ENCODE measurements at places on chromosomes 5 and 9.
A peak's percentile ranks its signal among the peaks of the same experiment; 100 is the strongest.

DNA sequence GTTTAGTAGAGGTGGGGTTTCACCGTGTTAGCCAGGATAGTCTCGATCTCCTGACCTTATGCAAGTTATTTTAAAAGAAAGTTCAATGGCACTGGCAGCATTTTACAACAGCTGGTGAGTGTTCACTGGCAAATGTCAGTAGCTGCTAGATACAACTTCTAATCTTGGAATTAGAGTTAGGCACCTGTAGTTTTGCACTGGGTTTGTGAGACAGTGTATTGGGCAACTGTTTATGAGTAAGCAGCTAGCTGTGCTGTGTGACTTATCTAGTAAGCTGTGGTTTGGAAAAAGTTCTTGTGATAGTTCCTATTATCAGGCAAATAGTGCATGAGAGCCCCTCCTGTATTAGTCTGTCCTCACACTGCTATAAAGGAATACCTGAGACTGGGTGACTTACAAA lies 61.5 kb downstream of the UBE2QL1 start:
- DNase-seq: no peak

- no peak for DNase-seq
These were observed 13.1 kb downstream of the OR2S2 start for GRCh38 chr9:35944841-35945240.

GRCh38 chr5:139138809-139139208 lies 59.4 kb downstream of the SIL1 start:
- no peak for DNase-seq

GRCh38 chr5:124936626-124936933 lies 190.1 kb upstream of the ZNF608 start:
- DNase-seq: no peak

GRCh38 chr9:76155361-76155760 lies 238.9 kb downstream of the RFK start:
- no peak for DNase-seq

DNA sequence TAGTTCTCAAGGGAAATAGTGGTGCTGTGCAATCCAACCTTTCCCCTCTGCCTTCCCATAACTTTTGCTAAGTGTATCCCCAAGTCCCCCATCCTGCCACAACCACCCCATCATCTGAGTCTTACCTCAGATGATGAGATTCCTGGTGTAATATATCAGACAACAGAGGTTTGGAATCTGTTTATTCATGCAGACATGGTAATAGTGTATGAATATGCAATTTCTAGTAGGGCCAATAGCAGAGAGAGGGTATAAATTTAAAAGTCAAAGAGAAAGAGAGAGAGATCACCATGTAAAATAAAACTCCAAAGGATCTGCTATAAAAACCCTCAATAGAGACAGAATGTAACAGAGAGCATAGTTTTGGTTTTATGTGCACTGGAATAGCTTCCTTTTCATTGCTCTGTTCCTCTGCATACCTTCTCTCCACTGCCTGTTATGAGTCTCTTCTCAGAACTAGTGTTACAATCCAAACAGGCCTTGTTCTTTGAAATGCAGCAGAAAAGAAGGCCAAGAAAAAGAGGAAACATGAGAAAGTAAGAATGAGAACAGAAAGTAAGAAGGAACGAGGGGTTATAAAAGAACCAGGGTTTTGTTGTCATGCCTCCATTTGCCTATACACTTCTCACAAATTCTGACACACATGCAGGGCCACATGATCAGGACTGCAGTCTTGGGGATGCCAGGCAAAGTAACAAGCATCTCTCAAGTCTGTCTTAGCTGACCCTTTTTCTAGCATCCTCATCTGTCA lies 278.0 kb downstream of the CETN3 start:
- no peak for DNase-seq

- DNase-seq: no peak
These were observed 82.0 kb upstream of the PHF24 start for GRCh38 chr9:34876096-34876495.

- DNase-seq: peak; percentile 75
These were observed 9.6 kb downstream of the PCYOX1L start for GRCh38 chr5:149367249-149367971.

GRCh38 chr9:73039271-73040263 lies 86.7 kb upstream of the ALDH1A1 start:
- DNase-seq: no peak

GRCh38 chr5:178869577-178869976 lies 9.8 kb downstream of the ZNF354B start:
- DNase-seq: no peak

DNA sequence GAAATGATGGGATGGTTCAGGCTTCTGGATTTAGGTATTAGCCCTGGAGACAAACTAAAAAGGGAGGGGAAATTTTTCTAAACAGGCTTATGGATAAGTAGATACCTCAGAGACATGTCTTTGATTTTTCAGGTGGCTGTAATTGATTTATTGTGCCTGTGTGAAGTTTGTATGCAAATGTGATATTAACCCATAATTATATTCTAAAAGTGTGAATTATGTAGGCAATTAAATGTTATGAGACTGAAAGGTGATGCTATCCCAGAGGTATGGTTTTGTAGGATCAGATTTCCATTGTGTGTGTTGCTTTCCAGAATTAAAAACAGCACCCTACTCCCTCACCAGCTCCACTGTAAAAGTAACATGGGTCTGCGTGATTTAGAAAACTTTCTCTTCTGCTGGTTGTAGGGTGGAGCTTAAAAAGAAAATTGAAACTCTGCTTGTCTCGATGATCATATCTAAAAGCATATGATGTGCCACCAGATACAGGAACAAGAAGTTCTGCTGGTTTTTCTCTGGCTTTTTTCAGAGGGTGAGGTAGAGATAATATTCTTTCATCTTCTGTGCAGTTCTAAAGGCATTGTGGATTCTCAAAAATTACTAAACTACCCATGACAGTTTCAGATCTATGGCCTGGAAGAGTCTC lies 71.8 kb upstream of the TAF11L2 start:
- DNase-seq: no peak

DNA sequence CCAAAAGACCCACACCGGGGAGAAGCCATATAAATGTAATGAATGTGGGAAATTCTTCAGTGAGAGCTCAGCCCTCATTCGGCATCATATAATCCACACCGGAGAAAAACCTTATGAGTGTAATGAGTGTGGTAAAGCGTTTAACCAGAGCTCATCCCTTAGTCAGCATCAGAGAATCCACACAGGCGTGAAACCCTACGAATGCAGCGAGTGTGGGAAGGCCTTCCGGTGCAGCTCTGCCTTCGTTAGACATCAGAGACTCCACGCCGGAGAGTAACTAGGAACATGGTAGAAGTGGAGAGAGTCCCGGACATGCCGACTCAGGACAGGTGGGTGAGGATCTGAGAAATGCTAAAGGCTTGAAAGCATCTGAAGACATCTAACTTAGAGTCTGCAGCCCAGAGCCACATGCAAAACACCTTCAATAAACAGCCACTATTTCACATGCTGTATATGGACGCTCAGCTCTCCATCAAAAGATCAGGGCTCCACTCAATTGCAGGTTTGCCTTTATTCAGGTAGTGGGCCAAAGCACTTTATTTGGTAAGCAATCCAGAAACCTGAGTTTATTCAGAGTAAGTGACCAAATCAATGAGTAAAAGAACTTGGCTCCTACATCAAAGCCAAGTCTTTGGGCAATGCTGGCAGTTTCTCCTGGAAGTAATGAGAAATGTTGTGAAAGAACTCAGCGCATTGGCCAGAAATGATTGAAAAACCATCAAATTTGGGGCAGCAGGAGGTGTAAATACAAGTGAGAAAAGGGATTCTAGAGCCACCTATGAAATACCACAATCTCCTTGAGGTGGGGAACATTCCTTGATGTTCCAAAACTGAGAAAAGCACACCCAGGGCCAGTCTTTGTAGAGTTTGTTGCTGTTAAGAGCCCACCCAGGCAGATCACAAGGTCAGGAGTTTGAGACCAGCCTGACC lies 6.0 kb downstream of the RPL12 start:
- DNase-seq: no peak

DNA sequence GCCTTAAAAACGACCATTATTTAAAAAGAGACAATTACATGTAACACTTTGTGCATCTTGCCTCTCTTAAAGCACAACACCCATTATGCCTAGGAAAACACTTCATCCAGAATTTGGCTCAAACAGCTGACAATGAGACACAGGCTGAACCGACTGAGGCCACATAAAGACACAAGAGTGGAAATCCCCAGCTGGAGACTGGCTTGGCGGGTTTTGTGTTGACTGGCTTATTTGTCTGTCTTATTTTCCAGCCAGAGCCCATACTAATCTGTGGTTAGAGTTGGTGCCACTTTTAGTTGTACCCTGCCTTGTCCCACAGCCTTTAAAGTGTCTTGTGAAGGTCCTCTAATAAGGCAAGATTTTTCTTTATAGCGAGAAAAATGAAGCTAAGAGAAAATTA lies 21.2 kb downstream of the TRIM14 start:
- DNase-seq: no peak

DNA sequence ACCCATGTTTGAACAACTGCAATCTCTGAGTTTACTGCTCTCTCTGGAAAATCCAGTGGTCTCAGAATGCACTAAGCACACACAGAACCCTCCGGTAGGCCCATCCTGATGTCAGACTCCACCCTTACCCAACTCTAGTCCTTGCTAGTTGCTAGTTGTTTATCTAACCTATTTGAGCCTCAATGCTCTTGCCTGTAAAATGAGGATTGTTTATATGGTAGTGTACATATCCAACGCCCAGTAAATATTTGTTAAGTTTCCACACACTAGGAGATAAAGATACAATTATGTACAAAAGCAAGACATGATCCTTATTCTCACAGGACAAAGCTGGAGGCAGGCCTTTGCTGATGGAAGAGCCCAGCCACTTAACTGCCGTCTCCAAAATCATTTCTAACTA lies 192.2 kb downstream of the SPOCK1 start:
- no peak for DNase-seq

DNA sequence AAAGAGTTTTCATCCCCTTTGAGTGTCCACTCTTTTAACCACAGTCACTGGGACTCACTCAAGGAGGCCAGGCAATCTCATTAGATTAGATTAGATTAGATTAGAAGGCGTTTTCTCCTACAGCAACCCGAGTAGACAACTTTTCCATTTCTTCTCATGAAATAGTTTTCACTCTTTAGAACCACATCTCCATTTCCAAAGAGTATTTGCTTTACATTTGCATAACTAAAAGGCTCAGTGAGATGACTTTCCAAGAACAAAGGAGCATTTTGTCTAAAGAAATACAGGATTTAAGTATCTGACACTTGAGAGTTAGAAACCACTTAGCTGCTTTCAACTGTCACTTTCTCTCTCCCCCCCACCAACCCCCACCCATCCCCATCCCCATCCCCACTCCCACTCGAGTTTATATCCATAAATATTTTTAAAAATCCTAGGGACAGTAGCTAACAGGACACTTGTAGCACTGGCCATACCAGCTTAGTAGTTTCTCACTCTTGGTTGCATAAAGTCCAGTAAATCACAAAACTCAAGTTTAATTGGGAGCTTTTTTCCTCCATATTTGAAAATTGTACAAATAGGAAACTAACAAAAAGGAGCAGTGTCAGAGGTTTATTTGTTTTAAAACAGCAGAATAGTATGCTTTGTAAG lies 2202.9 kb upstream of the WWC1 start:
- no peak for DNase-seq

DNA sequence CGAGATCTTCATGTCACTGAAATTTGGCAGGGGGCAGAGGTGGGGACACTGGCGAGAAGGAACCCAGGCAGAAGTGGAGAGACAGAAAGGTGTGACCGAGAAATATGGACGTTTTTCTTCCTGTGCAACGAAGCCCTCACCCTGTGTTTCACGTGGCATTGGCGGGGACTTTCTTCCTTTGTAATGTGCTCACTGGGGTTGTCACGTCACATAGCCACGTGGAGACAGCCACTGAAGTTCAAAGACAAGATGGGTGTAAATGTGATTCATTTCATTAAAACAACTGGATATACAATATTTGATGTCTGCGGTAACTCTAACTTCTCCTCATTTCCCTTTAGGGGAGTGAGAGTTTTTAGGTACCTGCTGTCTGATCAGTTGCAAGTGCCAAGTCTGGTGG lies 225.7 kb downstream of the FSTL4 start:
- no peak for DNase-seq

DNA sequence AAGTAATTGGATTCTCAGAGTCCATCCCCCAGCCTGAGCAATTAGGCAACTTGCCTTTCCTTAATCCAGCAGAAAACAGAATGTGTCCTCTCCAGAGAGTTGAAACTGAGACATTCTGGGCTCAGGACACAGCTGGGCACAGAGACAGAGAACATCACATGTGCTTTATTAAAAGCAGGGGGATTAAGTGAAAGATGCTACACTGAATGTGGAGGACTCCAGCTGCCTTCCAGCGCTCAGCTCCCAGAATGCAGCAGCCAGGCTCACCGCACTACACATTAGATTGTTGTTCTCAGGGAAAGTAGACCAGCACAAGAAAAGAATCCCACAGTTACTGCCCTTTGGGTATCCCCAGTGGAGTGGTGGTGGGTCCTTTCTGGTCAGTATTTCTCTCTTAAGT lies 141.6 kb upstream of the IL12B start:
- no peak for DNase-seq

- DNase-seq: no peak
These were observed 204.0 kb downstream of the GADD45G start for GRCh38 chr9:89808756-89809181.

DNA sequence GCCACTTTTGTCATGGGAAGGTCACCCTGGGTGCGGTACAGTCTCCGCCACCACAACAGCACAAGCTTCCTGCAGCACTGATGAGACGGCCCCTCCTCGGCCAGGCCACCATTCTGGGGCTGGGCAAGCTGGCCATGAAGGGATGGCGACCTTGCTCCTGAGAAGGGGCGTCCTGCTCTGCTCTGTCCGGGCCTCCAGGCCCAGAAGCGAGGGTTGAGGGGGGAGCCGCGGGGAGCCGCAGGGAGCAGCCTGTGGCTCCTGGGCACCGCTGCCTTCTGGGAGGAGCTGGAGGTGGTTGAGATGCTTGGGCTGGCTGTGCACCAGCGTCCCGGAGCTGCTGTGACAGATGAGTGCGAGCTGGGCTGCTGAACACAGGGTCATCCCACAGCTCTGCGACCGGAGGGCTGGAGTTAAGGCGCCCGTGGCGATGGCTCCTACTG lies 84.3 kb upstream of the RAPGEF1 start:
- no peak for DNase-seq

GRCh38 chr5:75189353-75189752 lies 47.3 kb downstream of the ANKRD31 start:
- DNase-seq: no peak

DNA sequence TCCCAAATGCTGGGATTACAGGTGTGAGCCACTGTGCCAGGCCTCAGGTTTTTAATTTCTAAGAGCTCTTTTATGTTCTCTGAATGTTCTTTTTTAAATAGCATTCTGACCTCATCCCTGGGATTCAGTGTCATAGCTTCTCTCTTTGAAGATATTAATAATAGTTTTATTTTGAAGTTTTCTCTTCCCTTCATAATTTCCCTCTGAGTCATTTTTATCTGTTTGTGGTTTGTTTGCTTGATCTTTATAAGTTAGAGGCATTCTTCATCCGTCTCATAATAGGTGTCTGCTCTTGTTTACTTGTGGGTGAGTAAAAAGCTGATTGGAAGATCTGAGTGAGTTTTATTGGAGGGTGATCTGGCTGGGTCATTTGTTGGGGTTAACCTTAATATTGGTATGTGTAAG lies 12.5 kb upstream of the MAMDC2 start:
- no peak for DNase-seq
